ENCODE measurements at places on chromosomes 6 and 20.

GRCh38 chr6:18395177-18395855, 8.2 kb downstream of the RNF144B start:
- DNase-seq: no peak

DNA sequence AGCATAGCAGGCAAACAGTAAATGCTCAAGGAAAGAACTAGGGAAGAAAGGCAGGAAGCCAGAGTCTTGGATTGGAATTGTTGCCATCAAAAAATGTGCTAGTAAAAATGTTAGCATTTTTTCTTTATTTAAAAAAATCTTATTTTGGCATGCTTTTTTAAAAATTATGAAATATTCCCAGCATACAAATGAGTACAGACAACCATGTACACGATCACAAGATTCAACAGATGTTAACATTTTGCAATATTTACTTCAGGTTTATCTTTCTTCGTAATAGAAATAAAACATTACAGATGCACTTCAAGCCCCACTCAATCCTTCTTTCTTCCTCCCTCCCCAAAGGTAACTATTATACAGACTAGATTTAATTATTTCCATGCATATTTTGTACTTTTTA, 27.4 kb upstream of the NOP56 start:
- no peak for DNase-seq

DNA sequence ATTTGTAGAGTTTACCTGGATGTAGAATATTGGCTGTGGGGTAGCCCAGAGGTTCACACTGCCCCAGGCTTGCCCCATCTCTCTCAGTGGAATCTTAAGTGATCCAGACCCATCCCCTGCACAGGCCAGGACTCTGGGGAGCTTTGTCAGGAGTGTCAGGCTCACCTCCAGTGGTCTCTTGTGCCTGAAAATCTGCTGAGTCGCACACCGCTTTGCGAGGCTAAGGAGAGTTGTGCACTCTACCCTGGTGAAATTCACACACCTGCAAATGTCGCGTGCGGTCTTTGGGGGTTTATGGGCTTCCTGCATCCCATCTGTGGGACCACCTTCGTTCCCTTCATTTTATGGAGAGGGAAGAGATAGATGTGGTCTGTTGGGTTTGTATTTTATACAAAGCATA, 63.6 kb upstream of the KIF25 start:
- DNase-seq: no peak

DNA sequence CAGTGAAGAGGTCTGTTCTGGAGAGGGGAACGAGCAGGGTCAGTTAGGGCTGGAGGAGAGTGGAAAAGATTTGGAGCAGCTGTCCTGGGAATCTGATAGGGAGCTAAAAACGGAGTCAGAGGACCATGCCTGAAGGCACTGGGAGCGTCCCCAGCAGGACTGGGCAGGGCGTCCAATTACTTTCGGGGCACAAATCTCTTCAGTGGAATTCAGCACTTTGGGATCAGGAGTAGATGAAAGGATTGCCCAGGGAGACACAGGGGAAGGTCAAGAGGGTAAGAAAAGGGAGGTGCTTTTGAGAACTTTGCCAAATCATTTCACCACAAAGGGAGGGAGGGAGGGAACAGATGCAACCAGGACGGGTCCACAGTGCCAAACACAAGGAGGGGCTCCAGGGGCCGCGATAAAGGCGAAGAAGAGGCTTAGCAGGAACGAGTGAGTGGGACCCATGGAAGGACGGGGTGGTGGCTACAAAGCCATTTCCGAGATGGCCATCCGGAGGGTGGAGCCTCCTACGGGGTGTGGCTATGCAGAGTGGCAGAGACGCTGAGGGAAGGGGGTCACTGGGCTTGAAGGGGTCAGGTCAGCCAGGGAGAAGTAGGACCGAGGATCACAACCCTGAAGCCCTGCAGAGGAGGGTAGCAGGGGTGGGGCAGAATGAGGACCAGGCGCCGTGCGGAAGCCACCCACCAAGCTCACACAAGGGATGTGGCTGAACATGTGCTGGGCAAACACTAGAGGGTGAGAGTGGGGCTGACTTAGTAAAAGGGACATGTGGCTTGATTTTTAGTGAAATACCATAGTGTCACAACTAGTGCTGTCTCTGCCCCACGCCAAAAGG, 180.0 kb upstream of the RREB1 start:
- no peak for DNase-seq

- DNase-seq: no peak
These were observed 8.3 kb downstream of the BAK1 start for GRCh38 chr6:33571637-33572316.

DNA sequence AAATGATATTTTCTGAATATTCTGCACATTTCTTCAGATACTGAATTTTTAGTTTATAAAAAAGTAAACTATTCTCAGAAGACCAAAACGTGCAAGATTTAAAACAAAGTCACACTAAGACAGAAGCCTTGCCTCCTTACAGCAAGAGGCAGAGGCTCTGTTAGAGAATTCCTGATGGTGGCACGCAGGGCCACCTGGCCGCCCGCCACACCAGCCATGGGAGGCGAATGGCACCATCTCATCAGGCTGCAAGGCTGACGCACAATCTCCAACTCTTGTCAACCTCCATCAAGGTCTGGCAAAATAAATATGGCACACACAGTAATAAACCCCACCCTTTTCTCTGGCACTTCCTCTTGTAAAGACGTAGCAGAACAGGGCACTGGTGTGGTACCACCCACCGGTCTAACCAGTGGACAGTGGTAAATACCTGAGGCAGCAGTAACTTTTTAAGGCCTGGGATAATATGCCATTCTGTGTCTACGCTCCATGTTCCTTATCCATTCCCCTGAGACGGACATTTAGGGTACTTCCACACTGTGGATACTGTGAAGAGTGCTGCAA, 111.4 kb downstream of the WDR27 start:
- no peak for DNase-seq

DNA sequence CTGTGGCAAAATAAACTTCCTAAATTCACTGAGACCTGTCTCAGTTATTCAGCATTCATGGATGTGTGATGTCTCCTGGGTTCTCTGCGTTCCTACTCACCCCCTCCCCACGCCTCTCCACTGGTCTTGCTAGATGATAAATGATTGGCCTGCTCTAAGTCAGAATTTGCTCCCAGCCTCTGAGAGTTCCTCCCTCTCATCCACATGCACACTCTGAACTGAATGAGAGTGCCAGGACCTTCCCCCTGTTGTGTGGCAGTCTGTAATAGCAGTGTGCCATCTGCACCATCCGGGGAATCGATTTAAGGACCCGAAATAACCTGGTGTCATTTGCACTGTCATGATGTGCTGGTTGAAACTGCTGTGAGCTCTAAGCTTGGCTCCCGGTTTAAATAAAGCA, 135.8 kb upstream of the AFDN start:
- DNase-seq: no peak

Measured in bronchial epithelial cell (primary cell).